ENCODE measurements at places on chromosomes 16 and 17. TPM values are rescaled to one million over a fixed set of nuclear protein-coding genes. Genes with fewer than 3 reads are reported as not detected.

Gene WNT9B
- total RNA-seq, result not detected

Gene TP53TG3B
- 1.4 TPM for total RNA-seq

Gene ACE
- not detected for total RNA-seq

Gene TMC7
- 6.2 TPM for total RNA-seq

Data from MG63 (cell line).